Smooth muscle cell of the umbilical artery (primary cell): ENCODE measurements at places on chromosomes 1 and 21. TPM values are rescaled to one million over a fixed set of nuclear protein-coding genes. Genes with fewer than 3 reads are reported as not detected.

RNU1-1 gene
- under 0.01 TPM in 2 replicates for total RNA-seq

MARK1 gene
- total RNA-seq, result 0.59 and 3.5 TPM in 2 replicates

OLIG2 gene
- total RNA-seq, result not detected in 2 replicates

CDC7 gene
- 1.5 and 4.2 TPM in 2 replicates for total RNA-seq

GNG4 gene
- total RNA-seq, result 0.83 and 0.89 TPM in 2 replicates

LCE1B gene
- total RNA-seq, result not detected in 2 replicates

CNR2 gene
- total RNA-seq, result not detected in 2 replicates

KRTAP13-1 gene
- not detected in 2 replicates for total RNA-seq

MTARC1 gene
- 0.89 and 2.5 TPM in 2 replicates for total RNA-seq

CELA2A gene
- total RNA-seq, result not detected in 2 replicates

TP73 gene
- not detected in 2 replicates for total RNA-seq

CD2 gene
- not detected in 2 replicates for total RNA-seq

COL8A2 gene
- 9.2 and 19.6 TPM in 2 replicates for total RNA-seq

PHLDA3 gene
- total RNA-seq, result 120 and 124 TPM in 2 replicates

RNU1-4 gene
- total RNA-seq, result under 0.01 TPM in 2 replicates

LCE2A gene
- not detected in 2 replicates for total RNA-seq

FAM131C gene
- total RNA-seq, result under 0.01 and 0.37 TPM in 2 replicates
